LNCaP clone FGC (cell line): ENCODE measurements at places on chromosomes 6 and 20.

DNA sequence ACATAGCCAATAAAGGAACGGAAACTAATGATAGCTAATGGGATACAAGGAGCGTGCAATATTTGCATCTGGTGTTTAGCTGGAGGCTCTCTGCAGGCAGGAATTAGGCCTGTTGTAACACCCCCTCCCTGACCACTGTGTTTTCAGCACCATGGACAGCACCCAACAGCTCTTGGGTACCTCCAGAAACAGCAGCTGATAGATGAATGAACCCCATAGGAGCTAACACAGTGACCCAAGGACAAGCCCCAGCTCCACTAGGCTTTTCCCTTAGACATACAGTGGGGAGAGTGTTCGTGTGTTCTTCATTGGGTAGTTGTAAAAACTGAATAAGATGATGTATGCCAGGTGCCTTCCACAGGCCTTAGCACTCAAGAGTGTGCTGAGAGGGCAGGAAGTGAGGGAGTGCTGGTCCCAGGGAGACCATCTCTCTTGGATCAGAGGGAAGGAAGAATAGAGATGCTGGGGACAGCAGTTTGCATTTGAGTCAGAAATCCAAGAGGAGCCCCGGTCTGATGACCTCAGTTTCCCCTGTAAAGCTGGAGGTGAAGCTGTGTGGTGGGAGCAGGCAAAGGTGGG is 161.3 kb downstream of the PHACTR3 start:
- no peak for DNase-seq

- no peak for DNase-seq
These were observed 572.8 kb downstream of the TFAP2A start for GRCh38 chr6:9841886-9842725.

DNA sequence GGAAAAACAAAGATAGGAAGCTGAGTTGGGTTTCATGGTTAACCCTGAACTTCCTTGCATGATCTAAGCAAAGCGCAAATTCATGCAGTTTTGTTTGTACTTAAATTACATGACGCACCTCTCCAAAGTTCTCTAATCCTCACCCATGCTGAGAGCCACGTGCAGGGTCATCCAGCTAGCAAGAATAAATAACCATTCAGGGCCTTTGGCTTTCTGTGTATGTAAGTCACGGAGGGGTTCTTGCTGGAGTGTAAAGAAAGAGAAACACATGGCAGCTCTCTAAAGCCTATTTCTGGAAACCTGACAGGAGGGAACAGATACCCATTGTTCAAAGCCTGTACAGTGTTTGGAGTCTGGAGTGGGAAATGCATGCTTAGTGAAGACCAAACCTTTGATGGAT is 171.7 kb upstream of the CCN2 start:
- DNase-seq = no peak

GRCh38 chr20:58088625-58089024 is 139.8 kb downstream of the ANKRD60 start:
- no peak for DNase-seq

- no peak for DNase-seq
These were observed 669.4 kb downstream of the DHX35 start for GRCh38 chr20:39631557-39631956.

DNA sequence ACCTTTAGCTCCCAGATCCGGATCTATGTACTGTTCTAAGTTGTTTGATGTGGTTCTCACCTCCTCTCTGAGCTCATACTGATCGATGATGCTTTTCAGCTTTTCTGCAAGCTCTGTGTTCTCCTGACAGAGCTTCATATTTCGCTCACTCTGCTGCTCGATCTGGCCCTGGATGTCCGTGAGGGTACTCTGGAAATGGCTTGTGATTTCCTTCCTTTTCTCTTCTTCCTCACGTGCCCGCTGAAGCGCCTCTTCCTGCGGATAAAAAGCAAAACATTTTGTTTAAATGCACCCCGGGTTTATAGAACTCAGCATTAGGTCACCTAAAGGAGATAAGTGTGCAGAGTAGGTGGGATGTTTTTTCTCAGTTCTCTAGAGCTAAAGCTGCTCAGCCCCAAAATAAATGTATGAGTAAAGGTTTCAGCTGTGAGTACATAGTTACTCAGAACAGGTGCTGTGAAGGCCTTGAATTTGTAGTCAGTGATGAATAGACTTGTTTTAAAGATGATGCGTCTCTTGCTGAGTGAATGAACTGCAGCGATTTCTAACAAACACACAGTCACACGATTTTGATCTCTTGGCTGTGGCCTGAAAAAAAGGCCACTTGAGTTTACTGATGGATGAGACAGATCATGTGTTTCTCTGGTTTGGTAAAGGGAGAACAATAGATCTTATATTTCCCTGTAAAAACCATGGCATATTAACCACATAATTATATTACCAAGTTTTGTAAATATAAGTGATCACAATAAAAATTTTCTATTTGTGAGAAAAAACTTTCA is 29.1 kb downstream of the TXLNB start:
- no peak for DNase-seq

DNA sequence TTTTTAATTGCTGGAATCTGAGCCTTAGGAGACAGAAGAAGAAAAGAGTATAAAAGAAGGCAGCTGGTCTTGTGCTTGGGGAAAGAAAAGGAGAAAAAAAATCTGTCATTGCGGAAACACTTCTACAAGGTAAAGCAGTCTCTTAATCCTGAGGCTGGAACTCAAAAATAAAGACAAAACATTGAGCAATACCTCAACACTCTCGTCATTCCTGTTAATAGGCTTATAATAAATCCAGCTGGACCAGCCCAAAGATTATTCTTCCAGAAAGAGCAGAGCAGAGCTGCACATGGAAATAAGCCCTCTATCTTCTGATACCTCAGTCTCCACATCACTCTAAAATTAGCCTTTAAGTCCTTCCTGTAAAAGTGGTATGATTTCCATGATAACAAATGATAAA is 62.0 kb upstream of the HIVEP1 start:
- DNase-seq = no peak

GRCh38 chr20:33568378-33568777 is 78.5 kb downstream of the CBFA2T2 start:
- DNase-seq = no peak

- no peak for DNase-seq
These were observed 18.0 kb upstream of the HLA-A start for GRCh38 chr6:29924287-29924686.

- DNase-seq = no peak
These were observed 45.0 kb downstream of the EFCAB8 start for GRCh38 chr20:32903666-32904175.

DNA sequence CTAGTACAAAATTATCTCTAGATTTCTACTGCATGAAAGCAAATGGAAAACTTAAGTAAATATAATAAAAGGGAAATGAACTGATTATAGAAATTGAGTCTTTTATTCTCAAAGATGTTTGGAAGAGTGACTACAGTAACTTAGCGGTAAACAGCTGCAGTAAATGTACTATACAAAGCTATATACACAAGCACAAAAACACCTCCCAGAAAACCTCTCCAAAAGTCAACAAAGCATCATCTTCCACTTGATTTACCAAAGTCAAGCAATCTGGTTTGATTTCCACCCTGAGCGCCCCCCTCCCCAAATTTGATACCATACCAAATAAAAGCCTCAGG is 142.1 kb upstream of the SHLD1 start:
- DNase-seq = no peak

- no peak for DNase-seq
These were observed 38.8 kb downstream of the EZR start for GRCh38 chr6:158780246-158780884.

DNA sequence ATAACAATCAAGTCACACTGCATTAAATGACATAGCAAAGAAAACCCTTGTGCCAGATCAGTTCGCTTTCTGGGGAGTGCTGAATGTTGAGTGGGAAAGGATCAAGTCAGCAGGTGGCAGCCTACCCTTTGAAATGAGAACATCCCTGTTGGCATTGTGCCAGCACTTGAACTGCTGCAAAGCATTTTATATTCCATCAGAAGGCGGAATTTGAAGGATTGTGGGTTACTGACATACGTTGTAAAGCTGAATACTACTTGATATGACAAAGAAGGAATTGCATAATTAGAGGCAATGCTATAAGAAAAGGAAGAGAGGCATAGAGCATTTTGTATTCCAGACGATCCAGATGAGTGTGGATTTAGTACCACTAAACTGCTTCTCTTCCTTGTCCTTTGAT is 26.5 kb downstream of the BCKDHB start:
- peak; percentile 35 for DNase-seq

DNA sequence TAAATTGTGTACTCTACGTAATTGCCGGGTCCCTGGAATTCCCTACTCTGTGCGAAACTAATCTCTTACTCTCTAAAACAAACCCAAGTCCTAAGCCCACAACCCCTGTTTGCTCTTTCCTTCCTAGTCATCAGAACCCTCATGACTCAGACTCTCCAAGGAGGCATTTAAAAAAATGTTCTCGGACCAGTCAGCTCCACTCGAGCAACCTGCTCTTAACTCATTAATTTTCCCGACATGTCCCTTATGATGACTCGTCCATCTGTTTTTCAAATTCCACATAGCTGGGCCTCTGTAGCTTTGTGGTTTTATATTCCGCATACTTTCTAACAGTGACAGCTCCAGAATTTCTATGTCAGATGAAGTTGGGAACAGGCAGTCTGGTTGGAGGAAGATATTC is 2.6 kb upstream of the MUC22 start:
- no peak for DNase-seq

GRCh38 chr6:41042226-41043055 is at the start of gene TSPO2:
TSPO2 (plus strand) TSS chr6:41042467; CDS start chr6:41042986, 519 bp downstream.
- no peak for DNase-seq

GRCh38 chr20:10562899-10563298 is 110.9 kb downstream of the JAG1 start:
- no peak for DNase-seq

DNA sequence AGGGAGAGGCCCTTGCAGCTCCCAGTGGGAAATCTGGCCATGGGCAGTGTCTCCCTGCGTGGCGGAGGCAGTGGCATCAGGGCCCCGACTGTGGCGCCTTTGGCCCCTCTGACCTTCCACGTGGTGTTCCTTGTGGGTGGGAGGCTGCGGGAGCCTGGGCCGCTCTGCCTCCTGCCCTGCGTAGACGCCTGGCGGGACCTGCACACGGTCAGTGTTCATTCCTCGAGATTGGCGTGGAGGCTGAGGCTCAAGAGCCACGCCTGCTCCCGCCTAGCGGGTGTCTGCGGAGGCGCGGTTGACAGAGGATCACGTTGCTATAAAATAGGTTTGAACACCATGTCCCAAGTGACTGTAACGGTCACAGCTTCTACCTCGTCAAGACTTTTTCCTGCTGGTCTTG is 14.0 kb downstream of the COL9A3 start:
- no peak for DNase-seq

DNA sequence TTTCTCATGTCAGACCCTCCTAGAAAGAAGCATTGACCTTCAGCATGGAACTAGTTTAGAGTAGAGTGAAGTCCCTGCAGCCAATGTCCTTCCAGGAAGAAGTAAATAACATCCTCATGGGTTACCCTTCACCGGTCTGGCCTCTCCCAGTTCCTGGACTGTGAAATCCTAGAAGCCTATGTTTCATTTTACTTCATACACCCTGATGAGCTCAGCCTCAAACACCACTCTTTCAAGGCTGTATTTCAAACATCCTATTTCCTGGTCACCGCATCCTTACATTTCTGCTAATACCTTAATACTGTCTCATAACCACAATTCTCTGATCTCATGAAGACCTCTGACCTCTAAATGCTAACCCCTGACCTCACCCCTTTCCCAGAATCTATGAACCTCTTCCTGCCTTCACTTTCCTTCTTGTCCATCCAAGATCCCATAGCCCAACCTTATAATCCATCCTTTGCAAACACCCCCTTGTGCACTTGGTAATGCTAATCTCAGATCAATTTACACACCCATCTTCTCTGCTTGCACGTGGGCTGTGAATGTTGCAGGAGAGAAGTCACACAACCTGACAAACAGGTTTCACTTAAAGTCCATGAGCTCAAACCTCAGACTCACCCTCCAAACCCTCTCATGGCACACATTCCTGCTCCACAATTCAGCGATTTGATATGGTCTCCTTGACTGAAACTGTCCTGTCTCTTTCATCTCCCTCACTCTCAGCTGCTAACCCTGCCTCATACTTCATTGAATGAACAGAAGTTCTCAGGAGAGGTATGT is 30.2 kb downstream of the SLC2A10 start:
- peak; percentile 50 for DNase-seq

- DNase-seq = no peak
These were observed 412.0 kb upstream of the NOX3 start for GRCh38 chr6:155867682-155868081.

GRCh38 chr20:44221368-44221954 is 10.9 kb upstream of the OSER1 start:
- no peak for DNase-seq

- DNase-seq = no peak
These were observed 240.9 kb downstream of the DOK5 start for GRCh38 chr20:54716174-54716747.

DNA sequence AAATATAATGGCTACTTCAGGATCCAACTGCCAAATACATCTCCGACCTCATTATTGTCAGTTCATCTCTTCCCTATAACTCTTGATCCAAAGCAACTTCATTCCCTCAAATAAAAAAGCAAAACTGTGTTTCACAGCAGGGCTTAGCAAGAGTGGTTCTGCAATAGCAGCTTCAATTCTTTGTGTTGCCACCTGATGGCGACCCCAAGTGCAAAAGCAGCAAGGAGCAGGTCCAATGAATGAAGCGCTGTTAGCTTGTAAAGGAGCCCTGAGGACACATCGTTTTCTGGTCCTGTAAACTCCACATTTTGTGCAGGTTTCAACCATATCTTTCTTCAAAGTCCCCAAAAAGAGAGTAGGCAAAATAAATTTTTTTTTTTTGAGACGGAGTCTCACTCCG is 19.6 kb downstream of the RTN4IP1 start:
- no peak for DNase-seq

- DNase-seq = no peak
These were observed 38.6 kb downstream of the OVOL2 start for GRCh38 chr20:18019068-18019467.

DNA sequence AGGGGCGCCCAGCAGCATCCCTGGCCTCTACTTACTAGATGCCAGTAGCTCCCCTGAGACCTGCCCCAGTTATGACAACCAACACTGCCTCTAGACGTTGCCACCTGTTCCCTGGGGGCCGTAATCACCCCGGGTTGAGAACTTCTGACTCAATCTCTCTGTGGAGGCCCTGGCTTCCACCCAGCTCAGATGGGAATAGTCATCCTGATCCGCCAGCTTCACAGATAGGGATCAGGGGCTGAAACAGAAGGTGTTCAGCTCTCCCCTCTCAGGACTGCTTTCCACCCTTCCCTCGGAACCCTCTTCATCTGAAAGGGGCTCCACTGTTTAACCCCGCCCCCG is 3.3 kb downstream of the CAPN11 start:
- DNase-seq = no peak

DNA sequence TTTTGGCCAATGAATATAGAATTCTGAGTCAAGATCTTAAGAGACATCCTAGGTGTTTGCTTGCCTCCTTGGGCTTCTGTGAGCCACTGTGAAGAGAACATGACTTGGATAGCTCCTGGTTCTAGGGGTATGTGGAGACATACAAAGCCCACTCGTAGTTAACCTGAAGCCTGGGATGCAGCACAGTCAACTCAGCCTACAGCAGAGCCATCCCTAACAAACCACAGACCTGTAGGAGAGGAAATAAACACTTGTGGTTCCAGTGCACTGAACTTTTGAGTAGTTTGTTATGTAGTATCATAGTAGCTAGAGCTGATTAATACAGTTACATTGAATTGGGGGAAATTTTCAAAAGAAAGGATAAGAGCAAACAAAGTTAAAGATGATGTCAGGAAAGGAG is 474.4 kb upstream of the HSF2 start:
- no peak for DNase-seq
